Cortex of kidney (tissue), 1 donor: ENCODE measurements at places on chromosomes 12 and 14.

- DNase-seq, result no peak
Measured at GRCh38 chr12:56161690-56162351, 3.7 kb downstream of the MYL6 start.

DNA sequence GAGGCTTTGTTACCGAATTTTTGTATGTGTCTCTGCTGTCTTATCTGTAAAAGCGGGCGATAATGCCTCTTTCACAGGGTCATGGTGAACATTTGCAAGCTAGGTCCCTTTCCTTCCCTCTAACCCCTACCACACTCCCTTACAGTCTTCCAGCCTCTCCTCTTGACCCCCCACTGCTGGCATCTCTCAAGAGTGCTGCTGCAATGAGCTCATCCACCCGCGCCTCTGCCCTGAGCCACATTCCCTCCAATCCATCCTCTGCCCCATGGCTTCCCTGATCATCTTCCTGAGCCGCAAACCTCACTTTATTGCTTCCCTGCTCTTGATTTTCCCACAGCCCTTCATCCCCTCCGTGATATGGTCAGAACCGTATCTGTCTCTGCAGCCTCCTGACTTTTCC is 343.6 kb downstream of the BCL11B start:
- DNase-seq, result no peak

- no peak for DNase-seq
Measured at GRCh38 chr12:74980510-74980909, 229.1 kb downstream of the KCNC2 start.

GRCh38 chr12:88753707-88754106 is 173.4 kb upstream of the KITLG start:
- DNase-seq, result no peak

- no peak for DNase-seq
Measured at GRCh38 chr14:106185837-106186233, 659.5 kb downstream of the TMEM121 start.

- DNase-seq, result no peak
Measured at GRCh38 chr14:75334549-75335051, 56.0 kb downstream of the FOS start.

DNA sequence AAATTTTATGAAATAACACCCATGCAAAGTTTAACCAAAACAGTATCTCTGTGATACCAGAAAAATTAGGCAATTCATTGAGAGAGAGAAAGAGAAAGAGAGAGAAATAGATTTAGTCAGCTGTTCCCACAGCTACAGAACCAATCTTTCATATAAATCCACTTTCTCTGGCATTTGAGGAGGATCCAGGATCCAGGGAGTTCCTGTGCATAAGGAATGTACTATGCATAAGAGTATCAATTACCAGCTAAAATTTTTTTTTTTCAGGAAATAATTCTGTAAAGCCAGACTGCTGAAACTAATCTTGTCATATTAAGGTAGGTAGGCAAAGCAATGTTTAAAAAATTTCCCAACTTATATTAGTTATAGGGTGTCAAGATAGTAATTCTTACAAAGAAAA is 133.7 kb downstream of the FLRT2 start:
- no peak for DNase-seq

DNA sequence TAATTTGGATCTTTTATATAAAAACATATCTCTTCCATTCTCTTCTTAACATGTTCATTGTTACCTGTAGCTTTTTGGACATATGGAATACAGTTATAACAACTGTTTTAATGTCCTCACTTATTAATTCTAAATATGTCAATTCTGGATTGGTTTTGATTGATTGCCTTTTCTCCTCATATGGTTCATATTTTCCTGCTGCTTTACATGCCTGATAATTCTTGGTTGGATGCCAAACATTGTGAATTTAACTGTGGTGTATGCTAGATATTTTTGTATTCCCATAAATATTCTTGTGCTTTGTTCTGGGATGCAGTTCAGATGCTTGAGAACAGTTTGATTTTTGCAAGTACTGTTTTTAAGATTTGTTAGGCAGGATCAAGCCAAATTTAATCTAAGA is 10.8 kb downstream of the C14orf132 start:
- no peak for DNase-seq

- DNase-seq, result no peak
Measured at GRCh38 chr12:63457428-63457827, 210.9 kb downstream of the DPY19L2 start.

DNA sequence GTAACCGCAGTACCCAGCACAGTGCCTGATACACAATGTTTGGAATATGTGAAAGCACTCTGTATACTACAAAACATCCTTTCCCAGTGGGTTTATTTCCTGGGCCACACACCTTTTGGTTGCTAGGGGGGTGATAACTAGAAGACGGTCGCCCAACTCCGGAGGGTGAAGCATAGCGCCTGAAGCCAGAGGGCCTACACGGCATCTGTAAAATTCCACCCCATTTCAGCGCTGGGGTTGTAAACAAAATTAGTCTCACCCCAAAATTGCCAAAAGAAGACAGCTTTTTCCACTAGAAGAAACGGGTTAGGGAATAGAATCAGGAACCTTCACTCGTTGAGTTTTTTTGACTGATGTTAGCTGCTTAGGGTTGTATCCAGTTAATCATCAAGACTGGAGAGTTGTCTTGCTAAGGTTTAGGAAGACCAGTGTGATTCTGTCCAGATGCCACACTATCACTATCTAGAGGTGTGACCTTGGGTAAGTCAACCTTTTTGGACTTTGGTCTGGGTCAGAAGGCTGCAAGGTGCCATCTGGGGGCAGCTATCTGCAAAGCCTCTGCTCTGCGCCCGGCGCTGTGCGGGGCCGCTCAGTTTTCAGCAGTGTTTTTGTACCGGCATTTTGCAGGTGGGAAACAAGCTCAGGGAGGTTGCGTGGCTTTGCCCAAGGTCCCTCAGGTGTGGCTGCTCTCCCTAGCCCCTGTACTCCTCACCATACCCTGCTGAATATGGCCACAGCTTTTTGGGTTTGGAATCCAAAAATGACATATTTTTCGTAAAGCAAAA is 1.3 kb downstream of the ZNF839 start:
- no peak for DNase-seq

DNA sequence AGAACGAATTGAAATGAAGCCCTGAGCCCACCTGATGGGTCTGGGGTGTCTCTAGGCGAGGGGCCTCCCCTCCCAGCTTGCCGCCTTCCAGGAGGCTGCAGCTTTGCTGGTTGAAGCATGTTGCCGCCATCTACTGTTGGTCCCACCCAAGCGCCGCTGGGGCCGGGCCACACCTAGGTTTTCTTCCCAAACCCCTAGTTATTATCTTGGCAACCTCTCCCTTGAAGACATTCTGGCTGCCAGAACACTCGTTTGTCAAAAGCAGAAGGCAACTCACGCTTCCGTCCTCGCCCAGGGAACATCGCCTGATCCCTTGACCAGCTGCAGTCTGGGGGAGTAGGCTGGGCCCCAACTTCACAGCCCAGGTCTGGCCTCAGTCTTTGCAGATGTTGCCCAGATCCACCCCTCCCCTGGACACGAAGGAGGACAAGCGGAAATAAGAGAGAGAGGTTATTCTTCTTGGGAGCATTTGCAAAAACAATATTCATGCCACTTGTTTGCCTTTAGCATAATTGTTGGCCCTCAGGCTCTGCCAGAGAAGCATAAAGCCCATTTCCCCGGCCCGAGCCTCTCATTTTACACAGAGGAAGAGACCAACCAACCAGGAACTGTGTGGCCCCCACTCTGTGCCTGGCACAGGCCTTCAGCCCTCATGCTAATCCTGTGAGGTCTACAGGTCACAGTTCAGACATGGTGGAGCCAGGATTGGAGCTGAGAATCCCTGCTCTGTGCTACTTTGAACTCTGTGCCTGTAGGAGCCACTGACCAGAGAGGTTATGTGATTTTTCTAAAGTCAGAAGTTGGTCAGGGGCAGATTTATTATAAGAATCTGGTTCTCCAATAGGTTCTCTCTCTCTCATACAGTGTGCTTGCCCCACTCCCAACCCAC is 6.8 kb downstream of the EMP1 start:
- no peak for DNase-seq

GRCh38 chr14:99273766-99274345 is 1.9 kb upstream of the BCL11B start:
- no peak for DNase-seq

DNA sequence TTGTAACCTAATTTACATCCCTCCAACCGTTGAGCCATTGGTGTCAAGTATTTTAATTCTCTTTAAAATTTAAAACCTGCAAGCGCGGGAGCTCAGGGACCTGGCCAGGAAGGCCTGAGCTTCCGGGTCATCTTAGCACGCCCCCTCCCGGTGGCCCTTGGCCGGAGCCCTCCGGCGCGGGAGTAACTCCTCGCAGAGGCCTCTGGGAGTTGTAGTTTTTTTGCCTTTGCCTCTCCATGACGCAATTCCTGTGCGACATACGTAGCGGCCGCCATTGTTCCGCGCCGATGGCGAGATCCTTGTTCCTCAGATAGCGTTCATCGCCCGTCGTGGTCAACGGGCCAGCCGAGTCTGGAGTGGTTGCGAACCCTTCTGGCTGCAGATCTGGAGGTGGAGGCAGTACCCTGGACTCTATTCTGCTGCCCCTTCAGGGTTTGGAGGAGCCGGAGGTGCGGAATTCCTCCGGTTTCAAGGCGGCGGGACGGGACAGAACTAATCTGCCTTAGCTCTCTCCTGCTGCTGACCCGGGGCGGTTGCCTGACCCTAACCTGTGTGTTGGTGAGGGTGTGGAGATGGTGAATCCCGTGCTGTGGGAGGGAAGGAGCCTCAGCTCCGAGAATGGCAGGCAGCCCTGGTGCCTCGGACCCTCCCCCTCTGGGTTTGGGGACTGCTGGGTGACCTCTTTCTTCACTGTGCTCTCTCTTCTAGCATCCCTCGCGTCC is at the start of gene ZNF268:
Gene ZNF268, plus strand, starts transcription at position 258 of the 722 bp plus-strand sequence. CDS start 503 bp downstream, outside the sequence.
- DNase-seq, result peak; percentile 54

- DNase-seq, result no peak
Measured at GRCh38 chr12:26127404-26127803, 2.6 kb upstream of the BHLHE41 start.

- DNase-seq, result no peak
Measured at GRCh38 chr14:54754623-54755386, 147.8 kb downstream of the GCH1 start.

DNA sequence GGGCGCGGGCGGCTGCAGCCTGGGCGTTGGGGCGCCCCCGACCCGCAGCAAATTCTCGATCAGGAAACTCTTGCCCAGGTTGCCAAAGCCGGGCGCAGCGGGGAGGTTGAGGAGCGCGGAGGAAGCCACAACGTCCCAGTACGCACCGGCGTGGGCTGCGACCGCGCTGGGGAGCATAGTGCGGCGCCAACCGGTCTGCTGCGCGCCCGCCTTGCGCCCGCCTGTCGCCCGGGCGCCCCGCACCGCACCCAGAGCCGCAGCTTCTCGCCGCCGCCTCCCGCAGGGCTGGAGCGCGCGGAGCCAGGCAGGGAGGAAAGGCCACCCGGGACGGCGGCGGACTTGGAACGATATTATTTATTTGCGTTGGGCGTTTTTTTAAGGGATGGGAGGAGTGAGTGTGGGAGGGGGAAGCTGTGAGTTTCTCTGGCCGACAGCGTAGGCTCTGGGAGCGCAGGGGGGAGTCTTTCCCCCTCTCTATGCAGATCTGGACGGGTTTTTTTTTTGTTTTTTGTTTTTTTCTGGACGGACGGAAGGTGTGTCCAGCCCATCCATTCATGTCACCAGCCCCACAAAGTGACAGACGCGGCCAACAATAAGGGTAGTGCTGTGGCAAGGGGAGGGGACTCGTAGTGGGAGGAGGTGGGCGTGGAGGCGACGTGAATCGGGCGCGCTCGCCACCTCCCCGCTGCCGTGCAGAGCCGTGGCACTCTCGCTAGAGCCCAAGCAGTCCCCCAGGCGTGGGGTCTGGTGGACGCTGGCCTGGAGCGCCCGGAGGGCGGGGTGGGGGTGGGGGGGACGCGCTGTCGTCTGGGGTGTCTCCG is at the start of gene DBX2:
Gene DBX2, minus strand, starts transcription at position 349 of the 821 bp plus-strand sequence. Its CDS starts 172 bp downstream, at position 177.
- DNase-seq, result no peak

DNA sequence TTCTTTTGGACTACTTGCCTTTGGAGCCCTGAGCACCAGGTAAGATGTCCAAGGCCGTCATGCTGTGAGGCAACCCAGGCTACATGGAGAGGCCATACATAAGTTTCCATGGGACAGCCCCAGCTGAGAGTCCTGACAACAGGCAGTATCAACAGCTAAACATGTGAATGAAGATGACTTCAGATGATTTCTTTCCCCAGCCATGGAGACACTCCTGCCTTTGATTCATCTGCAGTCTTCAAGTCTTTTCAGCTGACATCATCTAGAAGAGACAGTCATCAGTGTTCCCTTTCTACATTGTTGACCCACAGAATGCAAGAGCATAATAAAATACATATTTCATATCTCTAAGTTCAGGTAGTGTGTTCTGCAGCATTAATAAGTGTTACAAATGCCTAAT is 398.7 kb downstream of the BTG1 start:
- DNase-seq, result no peak

- DNase-seq, result no peak
Measured at GRCh38 chr14:75274899-75275569, 3.6 kb upstream of the FOS start.

DNA sequence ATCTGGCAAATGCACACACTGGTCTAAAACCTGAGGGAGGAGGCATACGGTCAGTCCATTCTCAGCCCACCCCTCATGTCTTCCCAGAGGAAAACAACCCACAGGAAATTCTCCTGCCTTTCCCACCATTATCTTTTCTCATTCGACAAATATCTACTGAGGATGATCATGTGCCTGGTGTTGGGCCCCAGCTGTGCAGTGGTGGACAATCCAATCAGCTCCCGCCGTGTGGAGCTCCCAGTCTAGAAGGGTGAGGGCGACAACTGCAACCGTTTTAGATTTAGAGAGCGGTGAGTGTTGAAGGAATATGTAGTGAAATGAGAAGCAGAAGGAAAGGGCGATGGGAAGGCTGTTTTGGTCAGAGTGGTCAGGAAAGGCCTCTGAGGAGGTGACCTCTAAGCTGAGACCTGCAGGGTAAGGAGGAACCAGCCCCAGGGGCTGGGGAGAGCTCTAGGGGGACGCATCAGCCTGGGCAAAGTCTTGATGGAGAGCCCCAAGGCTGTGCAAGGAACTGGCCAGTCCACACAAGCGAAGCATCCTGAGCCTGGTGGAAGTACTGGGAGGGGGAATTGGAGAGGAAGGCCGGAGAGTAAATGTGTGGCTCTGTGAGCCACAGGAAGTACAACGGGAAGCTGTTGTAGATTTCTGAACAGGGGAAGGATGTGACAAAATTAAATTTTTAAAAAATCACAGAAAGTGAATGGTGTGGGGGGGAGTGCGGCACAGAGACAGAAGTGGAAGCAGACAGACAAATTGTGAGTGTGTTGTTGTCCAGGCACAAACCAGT is 192.8 kb downstream of the NTF3 start:
- DNase-seq, result no peak

DNA sequence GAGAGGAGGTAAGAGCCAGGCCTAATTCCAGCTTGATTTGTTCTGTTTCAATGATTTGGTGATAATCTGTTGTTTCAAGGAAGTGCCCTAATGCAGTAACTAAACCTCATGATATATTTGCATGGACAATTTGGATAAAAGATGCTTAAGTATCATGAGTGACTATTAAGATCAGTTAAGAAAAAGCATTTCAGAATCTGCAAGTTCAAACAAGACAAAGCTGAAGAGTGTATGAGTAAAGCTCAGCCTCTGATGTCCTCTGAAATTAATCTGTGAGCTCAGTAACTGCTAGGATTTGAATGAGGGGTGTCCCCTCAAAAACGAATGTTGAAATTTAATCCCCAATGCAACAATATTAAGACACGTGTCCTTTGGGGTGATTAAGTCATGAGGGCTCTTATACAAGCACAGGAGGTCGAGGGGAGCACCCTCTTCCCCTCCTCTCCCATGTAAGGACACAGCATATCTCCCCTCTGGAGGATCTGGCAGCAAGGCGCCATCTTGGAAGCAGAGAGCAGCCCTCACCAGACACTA is 949.2 kb downstream of the GALC start:
- DNase-seq, result no peak

- DNase-seq, result no peak
Measured at GRCh38 chr12:68454892-68455291, 122.7 kb upstream of the MDM1 start.
